ENCODE measurements at places on chromosomes 5 and 9. TPM values are rescaled to one million over a fixed set of nuclear protein-coding genes. Genes with fewer than 3 reads are reported as not detected.

DAB2 gene
- 9.9 TPM for total RNA-seq

UNC13B gene
- 40.7 TPM for total RNA-seq

CDH9 gene
- total RNA-seq, result 2.8 TPM

DDX4 gene
- 0.09 TPM for total RNA-seq

PRXL2C gene
- total RNA-seq, result 4.2 TPM

NNT gene
- total RNA-seq, result 56.3 TPM

RMND5B gene
- total RNA-seq, result 25.5 TPM

MYO10 gene
- 59.9 TPM for total RNA-seq

TYRP1 gene
- total RNA-seq, result 0.75 TPM

PCDHA1 gene
- total RNA-seq, result 0.19 TPM

NFIB gene
- total RNA-seq, result 0.40 TPM

COL15A1 gene
- 3.2 TPM for total RNA-seq

HRH2 gene
- total RNA-seq, result 0.19 TPM

PITX1 gene
- total RNA-seq, result not detected

FAXDC2 gene
- total RNA-seq, result 7.3 TPM

ZFP2 gene
- total RNA-seq, result 14.5 TPM

PCDHB6 gene
- total RNA-seq, result 1.5 TPM

COX7C gene
- total RNA-seq, result 583 TPM

IL4 gene
- not detected for total RNA-seq

FGF10 gene
- 1.3 TPM for total RNA-seq

PCDHB3 gene
- 6.7 TPM for total RNA-seq

PHF24 gene
- total RNA-seq, result 1.8 TPM

All from neural progenitor cell (in vitro differentiated cells).